ENCODE measurements at places on chromosomes 2 and 18.

DNA sequence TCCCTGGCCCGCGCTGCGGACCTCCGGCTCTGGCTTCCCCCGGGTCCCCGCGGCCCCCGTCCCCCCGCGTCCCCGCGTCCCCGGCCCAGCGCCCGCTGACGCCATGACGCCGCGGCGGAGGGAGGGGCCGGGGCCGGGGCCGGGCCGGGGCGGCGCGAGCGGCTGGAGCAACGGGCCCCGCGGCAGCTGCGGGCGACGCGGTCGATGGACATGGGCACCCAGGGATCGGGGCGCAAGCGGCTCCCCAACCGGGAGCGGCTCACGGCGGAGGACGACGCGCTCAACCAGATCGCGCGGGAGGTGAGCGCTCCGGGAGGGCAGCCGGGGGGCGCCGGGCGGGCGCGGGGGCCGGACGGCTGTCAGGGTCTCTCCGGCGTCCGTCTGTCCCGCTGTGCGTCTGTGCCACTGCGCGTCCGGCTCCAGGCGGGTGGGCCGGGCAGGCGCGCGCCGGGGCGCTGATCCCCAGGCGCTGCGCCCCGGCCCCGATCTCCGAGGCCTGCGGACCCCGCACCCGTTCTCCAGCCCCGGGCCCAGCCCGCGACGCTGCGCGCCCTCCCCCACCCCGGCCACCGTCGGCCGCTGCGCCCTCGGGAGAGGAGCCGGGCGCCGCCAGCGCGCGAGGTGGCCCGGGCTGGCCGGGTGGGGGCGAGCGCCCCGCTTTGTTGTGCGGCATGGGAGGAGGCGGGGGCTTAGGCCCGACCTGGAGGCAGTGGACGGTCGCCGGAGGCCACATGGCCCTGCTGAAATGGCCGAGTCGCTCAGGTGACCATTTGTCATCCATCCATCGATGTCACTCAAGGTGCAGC is at the start of gene LRRFIP1:
Gene LRRFIP1 (plus strand): TSS at position 147 of the 806 bp plus-strand sequence. CDS start 58 bp downstream, at position 205.
- DNase-seq: no peak

DNA sequence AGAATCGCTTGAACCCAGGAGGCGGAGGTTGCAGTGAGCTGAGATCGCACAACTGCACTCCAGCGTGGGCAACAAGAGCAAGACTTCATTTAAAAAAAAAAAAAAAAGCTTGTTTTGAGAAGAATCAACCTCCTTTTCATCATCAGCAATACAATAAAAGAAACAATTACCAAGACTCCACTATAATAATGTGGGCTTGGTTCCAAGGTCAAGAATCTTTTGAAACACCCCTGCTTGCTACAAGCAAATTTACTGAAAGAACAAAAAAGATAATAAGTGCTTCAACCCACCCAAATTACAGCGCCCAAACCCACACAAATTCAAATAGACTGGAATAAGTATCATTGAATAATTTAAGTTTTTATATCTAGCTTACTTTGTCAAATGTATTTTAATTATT is 33.6 kb upstream of the MAPRE3 start:
- DNase-seq: no peak

DNA sequence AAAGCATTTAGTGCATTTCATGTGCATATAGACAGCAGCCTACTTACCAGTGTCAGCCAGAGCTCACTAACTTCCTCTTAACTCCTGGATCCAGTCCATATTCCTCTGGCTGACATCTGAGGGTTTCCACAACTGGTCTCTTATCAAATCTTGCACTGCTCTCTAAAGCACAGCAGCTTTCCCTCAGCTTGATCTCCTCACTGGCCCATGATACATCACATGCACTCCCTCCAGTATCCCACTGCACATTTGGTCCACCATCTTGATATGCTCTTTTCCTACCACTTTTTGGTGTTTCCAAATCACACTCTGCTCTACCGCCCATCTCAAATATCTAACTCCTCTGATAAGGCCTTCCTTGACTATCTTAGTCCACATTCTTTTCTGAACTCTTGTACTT is 105.0 kb upstream of the ZFP36L2 start:
- DNase-seq: peak; percentile 89

DNA sequence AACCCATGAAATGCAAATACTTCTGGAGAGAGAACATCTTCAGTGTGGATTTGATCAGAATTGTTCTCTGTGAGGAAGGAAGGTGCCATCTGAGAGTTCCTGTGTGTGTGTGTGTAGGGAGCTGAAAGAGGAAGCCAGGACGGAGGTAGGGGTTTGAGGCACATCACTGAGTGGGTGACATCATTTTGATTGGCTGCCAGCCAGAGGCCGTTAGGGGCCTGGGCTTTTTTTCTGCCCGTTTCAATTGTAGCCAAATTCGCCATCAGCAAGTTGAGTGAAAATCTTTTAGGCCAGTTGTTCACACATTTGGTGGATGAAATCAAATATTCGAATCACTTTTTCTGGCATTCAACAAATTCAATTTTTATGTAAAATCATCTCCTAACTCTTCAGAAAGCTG is 48.9 kb downstream of the TSN start:
- peak; percentile 54 for DNase-seq

GRCh38 chr2:196492946-196493345 is 146.6 kb upstream of the CCDC150 start:
- no peak for DNase-seq

- no peak for DNase-seq
Observed at GRCh38 chr2:237075749-237076599, 9.7 kb upstream of the COPS8 start.

DNA sequence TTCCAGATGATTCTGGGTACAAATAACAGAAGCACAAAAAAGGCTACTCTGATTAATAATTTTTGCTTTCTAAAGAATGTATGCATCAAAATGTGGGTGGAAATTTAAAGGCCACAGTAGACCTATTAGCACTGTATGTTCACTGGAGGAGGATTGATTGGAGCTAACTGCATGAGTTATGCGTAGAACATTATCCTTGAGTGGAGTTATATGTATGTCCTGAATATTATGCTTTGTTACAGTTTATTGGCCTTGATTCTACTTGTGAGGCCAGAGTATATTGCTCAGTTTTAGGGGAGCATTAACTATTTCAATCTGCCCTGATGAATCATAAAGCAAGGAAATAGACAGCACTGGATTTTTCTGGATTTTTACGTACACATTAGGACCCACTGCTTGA is 87.9 kb downstream of the CDCA7 start:
- DNase-seq: no peak

- DNase-seq: no peak
Observed at GRCh38 chr18:44834867-44835469, 154.3 kb downstream of the SETBP1 start.

- DNase-seq: no peak
Observed at GRCh38 chr18:75088021-75088506, 120.9 kb downstream of the PTGR3 start.

GRCh38 chr18:61333271-61333745 is at the start of gene CDH20:
CDH20 (plus strand) TSS chr18:61333430.
- DNase-seq: no peak

GRCh38 chr2:234771980-234772732 is 179.7 kb upstream of the SH3BP4 start:
- no peak for DNase-seq

- DNase-seq: no peak
Observed at GRCh38 chr2:57880446-57880845, 166.2 kb upstream of the VRK2 start.

GRCh38 chr2:163407296-163407695 is 328.5 kb downstream of the FIGN start:
- no peak for DNase-seq

DNA sequence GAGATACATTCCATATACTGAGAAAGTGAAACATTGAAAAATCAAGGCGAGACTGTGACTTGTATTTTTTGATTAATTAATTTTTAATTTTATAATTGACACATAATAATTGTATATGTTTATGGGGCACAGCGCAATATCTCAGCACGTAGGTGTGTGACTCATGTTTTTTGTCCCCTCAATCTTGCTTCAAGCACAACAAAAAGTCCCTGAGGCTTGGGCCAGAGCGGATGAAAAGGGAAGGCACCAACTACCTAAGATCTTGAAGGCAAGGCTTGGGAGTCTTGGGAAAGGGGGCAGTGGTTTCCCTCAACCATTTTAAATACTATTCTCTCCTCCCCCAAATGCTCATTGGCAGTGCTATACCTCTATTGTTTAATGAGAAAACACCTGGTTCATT is 9.9 kb downstream of the SGPP2 start:
- DNase-seq: no peak

DNA sequence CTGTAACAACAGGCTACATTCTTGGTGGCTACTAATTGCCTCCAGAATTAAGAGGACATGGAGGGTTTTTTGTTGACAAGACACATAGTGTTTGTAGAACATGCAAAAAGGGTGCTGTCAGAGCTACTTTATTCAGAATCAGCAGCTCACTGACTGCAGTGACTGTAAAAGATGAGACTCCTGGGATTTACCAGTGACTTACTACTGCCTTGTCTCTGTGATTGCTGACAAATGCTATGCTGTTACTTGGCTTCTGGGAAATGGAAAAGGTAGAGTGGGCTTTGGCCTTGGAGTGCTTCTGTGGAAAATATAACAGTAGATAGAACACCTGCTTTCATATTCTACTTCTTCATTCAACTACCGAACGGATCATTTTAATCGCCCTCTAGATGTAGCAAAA is 47.8 kb downstream of the GREB1L start:
- no peak for DNase-seq

DNA sequence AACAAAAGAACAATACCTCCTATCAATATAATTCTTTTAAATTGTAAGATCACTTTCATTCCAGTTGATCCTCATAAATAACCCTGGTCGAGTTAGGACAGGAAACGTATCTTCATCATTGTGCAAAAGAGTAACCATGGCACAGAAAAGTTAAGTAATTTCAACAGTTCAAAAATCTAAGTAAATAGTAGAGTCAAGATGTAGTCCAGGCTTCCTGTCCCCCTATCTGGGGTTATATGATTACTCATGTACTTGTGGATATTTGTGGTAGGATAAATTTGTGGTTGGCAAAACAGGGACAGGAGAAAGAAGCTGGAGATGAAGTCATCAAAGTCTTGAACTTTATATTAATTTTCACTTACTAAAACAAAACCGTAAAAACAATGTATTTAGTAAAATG is 772.6 kb downstream of the TSN start:
- DNase-seq: no peak

DNA sequence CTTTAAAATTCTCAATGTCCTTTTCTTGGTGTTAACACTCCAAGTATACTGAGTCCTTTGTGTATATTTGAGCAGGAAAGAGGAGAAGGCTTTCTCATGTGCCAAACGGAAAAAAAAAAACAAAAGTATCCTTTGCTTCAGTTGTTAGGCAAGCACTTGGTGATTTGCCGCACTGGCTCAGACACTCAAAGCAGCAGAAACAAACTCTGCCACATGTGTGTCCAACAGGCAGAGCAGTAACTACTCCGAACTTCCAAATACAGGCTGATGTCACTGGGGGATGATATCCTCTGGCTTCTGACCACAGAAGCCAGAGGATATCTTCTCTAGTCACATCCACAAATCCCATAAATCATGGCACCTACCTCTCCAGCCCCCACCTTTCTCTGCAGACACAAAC is 108.0 kb upstream of the SALL3 start:
- DNase-seq: no peak

DNA sequence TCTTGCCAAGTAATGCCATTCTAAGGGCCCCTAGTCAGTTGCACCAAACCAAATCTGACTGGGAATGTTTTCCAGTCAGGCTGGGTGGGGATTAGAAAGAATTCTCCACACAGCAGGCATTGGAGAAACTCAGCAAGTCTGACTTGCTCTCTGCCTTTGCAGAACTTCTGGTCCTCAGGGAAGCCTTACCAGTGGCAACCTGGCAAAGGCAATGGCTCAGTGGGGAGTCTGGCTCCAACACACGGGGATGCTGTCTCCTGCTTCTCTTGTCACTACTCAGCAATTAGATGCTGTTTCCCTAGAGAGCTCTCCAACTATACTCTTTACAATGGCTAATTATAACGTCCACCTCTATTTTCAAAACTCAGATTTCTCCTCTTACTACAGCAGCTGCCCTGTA is 810.7 kb downstream of the LRRTM4 start:
- DNase-seq: no peak

- no peak for DNase-seq
Observed at GRCh38 chr2:171319164-171319810, 114.5 kb downstream of the METTL8 start.

GRCh38 chr2:55581435-55581834 is 36.0 kb downstream of the PPP4R3B start:
- DNase-seq: peak; percentile 63

GRCh38 chr2:46748735-46749531 is 166.7 kb downstream of the MCFD2 start:
- peak; percentile 75 for DNase-seq

DNA sequence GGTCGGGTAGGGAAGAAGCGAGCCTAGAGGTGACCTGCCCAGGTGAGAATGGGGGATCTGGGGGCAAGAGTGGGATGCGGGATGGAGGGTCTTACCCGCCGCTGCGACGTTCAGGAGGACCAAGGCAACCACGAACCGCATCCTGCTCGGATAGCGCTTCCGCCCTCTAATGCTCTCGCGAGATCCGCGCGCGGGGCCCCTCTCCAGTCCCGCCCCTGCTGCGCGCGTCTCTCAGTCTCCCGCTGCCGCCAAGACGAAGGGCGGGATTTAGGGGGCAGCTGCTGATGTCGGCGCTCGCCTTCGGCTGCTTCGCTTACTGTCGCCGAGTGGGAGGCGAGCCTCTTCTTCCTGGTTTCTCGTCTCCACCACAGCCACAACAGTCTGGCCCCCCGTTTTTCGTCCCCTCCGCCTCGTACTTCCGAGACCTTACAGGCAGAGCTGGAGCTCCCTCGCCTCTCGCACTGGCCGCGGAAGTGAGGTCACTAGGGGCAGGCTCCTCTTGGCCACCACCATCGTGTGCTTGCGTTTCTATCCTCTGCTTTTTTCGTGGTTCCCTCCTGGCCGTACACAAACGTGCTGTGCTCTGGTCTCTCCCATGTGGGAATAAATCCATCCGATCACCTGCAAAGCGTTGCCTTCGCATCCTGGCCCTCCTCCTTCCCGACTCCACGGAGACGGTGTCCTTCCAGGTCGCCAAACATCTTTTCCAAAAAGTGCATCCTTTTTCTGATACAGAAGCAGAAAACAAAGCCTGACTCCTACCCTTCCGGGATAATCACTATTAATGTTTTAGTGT is at the start of gene TGOLN2:
Gene TGOLN2 (minus strand): TSS at position 168 of the 796 bp plus-strand sequence. CDS start 27 bp downstream, at position 141.
- peak; percentile 94 for DNase-seq

- DNase-seq: no peak
Observed at GRCh38 chr2:228771774-228772173, 499.3 kb downstream of the PID1 start.

DNA sequence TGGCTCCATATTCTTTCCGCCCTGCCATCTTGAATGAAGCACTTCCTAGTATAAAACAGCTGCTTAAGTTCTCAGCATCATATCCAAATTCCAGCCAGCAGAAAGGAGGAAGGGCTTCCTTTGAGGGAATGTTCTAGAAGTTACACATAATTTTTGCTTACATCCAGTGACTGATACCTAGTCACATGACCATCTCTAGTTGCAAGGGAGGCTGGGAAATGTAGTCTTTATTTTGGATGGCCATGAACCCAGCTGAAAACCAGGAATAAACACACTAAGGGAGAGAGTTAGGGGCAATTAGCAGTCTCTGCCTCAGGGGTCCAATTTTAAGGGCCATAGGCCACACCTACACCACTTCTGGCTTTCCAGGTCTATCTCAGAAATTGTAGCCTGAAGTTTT is 57.8 kb upstream of the LMAN1 start:
- DNase-seq: no peak
